H7 (cell line): ENCODE measurements at places on chromosomes 16 and 17. TPM values are rescaled to one million over a fixed set of nuclear protein-coding genes. Genes with fewer than 3 reads are reported as not detected.

DNA sequence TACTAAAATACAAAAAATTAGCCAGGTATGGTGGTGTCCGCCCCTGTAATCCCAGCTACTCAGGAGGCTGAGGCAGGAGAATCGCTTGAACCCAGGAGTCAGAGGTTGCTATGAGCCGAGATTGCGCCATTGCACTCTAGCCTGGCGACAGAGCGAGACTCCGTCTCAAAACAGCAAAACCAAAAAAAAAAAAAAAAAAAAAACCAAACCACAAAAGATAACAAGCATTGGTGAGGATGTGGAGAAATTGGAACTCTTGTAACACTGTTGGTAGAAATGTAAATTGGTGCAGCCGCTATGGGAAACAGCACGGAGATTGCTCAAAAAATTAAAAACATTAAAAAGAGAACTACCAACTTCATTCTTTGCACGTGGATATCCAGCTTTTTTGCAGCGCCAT is 119.4 kb downstream of the OR1D5 start:
- DNase-seq = no peak

DNA sequence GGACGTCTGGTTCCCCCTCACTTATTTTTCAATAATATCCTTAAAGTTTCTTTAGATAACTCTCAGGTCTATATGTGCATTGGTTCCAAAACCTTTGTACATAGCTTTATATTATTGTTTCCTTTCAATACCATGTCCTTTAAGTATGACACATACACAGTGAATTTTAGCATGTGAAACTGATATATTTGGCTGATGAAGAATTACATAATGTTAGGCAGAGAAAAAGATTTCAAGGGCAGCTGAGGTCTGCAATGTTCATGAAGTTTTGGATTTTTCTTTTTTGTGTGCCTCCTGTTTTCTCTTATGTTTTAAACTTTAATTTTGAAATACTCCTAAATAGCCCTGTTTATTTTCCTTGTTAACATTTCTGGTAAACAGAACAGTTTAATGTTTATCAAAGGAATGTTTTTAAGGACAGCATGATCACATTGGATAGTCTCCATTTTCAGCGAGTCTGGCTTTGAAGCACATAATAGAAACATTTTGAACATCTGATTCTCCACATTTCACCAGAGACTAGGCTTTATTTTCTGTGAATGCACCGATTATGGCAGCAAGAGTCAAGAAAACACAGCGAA is 32.9 kb upstream of the FBXO47 start:
- no peak for DNase-seq

DNA sequence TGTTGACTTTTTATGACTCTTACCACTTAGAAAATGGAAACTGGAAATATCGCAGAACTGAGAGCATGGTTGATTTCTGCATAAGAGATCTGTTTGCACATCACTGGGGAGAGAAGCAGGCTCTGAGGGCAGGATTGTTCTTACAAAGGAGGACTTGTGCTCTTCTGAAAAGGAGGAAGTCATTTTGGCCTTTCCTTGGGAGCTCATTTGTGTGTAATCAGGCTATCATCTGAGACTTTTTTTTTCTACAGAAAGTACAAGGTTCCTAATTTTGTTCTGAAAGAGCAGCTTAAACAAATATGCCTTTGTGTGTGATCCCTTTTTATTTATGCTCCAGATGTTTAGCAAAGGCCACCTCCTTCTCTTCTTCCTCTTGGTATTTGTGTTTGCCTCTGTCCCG is 145.7 kb upstream of the CACNG5 start:
- no peak for DNase-seq

DNA sequence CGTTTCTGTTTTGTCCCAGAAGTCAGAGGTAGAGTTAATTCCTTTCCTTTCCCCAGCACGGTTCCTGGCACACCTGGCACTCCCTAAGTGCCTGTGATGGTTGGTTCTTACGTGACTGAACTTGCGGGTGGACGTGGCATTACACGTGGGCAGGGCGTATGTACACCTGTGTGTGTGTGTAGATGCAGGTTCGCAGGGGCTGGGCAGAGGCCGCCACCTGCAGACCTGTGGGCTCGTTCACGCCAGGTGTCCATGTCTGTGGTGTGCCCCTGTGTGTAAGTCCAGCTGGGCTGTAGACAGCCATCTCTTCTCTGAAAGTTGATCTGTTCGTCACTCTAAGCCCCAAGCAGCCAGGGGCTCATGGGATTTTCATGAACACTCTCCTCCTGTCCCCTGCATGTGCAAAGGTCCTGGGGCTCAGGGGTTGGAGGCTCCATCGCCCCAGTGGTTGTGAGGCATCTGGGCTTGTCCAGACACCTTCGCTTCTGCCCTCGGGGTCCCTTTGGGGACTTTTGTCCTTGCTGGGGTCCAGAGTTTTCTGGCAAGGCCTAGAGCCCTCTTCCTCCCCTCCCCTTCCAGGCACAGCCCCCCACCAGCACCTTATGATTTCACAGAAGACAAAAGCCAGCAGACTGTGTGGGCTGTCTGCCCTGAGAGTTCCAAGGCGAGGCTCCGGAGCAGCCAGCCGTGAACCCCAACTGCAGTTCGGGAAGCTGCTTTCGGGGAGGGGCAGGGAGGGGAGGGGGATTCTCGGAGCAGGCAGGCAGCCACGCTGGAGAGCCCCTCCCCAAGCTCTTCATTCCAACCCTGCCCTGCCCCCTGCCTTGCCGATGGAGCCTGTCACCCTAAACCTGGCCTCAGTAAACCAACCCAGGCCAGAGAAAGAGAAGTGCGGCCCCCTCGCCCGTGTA is 5.4 kb upstream of the FSCN2 start:
- DNase-seq = peak; percentile 94

GRCh38 chr16:6888531-6888930 is 444.1 kb upstream of the RBFOX1 start:
- DNase-seq = no peak

- no peak for DNase-seq
Observed at GRCh38 chr16:1985466-1986150, 1.6 kb downstream of the GFER start.

DNA sequence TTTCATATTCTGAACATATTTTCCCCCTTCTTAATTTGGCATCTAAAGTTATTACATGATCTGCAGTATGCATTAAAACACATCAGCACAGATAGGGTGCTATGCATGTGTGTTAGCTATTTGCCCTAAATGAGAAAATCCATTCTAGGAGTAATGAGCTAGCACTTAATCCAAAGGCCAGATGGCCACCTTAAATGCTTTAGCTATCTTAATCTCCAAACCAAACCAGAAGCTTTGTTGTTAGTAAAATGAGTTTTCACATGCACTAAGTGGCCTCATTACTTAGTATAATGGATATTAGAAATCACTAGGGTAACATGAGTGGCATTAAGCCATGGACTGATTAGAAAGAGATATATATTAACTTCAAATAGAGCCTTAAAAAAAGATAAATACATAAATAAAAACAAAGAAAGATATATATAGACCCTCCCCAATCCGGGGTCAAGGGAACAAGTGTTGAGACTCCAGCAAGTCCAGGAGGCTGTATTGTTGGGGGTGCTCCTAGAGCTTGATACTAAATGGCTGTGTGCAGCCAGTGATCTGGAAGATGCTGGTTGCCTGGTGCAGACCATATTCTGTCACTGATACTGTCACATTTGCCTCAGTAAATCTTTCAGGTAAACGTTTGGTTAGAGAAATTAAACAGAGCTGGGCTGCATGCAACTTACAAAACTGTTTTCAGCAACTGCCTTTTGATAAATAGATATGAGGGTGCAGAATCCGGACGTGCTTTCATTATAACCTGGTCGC is 67.3 kb downstream of the MYH10 start:
- no peak for DNase-seq

DNA sequence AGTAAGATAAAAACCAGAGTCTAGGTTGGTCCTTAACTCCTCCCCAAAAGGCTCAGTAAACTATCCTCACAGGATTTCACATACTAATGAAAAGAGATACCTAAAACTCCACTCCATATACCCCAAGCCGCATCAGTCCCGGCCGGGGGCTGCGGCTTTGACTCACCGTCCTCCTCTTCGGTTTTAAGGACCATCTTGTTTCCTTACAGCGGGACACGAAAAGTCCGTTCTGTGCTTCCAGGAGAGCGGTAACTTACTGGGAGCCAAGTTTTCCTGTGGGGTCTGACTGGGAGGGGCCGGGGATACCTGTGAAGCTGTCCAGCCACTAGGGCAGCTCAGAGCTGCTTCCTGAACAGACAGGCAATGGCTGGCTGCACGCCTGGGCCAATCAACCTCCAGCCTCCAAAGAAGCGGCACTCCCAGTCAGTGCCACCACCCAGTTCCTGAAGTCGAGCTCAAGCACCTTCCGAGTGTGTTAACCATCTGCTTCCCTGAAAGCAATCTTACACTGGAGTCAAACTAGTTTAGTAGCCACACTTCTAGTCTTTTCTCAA is 45.5 kb downstream of the CYTH1 start:
- peak; percentile 57 for DNase-seq

DNA sequence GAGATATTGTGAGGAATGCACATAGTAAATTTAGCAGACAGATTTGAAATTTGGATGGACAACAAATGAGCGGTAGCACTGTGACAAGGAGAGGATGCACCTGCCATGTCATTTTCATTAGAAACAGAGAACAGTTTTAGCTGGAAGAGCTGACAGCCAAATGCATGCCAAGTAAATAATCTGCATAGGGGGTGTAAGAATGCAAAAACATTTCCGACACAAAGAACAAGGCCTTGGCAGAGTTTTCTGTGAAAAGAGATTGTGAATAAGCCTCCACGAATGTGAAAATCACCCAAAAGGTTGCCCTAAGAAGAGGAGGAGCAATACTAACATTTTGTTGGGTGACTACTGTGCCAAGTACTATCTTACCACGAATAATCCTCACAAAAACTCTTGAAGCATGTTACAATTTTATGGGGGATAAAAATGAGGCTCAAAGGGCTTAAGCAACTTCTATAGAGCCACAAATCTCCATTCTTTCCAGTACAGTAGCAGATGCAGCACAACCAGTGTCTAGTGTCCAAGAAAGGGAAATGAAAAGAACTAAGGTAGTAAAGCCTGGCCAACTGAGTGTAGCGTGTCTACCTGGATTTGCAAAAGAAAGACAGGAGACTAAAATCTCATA is 28.3 kb downstream of the TMEM100 start:
- no peak for DNase-seq

DNA sequence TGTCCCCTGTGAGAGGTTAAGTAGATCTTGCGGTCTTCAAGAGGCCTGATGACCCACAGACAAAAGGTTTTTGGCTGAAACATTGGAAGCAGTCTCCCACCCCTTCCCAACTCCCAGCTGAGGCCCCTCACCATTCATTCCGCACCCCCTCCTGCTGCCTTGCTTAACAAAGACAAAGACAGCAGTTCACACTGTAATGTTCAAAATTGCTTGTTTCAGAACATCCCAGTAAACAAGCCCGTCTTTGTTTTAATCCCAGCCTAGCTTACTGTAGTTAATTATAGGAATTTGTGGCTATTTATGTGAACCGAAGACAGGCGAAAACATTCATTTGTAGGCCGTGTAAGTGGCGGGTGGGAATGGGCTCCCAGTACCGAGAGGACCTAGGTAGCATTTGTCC is 55.7 kb downstream of the IRX5 start:
- DNase-seq = peak; percentile 65

CDIPT gene
- total RNA-seq = 91.3 and 97.6 TPM in 2 replicates

- no peak for DNase-seq
Observed at GRCh38 chr16:69669577-69669976, 56.8 kb downstream of the NQO1 start.

DNA sequence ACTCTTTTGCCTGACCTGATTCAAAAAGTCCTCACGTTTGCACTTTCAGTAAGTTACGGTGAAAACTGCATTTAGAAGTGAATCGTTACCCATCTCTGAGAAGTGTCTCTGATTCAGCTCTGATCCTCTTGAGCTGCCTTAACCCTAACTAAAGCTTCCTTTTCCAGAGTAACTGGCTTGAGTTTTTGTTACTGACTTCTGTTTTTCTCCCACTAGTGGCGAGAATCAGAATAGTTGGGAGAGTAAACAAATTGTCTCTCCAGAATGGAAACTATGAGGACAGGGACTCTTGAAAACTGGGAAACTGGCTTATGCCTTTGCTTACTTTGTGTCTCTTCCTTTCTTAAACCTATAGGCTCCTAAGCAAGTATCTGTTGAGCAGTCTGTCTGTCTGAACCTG is 31.3 kb upstream of the KPNB1 start:
- peak; percentile 27 for DNase-seq

METTL23 gene
- 50.0 and 54.4 TPM in 2 replicates for total RNA-seq

TUBG2 gene
- 15.0 and 20.5 TPM in 2 replicates for total RNA-seq
